ENCODE measurements at places on chromosomes 5 and 9.

DNA sequence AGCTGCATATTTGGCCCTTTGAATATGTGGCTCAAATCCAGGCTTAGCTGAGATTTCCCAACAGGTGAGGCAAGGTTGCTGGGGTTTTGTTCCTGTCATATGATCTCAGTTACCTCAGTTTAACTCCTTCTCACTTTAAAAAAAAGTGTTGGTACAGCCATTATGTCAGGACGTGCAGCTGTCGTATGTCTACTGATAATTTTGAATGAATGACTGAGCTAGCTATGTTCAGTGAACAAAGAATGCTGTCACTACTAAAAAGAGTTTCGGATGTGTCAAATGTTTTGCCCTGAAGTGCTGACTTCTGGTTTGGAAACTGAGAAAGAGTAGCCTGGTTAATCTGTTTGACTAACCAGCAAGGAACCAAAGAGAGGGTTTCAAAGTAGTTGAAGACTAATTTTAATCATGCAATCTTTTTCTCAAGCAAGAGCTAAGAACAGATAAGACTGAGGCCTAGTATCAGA, 106.3 kb upstream of the NR3C1 start:
- DNase-seq, result no peak

GRCh38 chr9:2134391-2134790, 119.2 kb downstream of the SMARCA2 start:
- no peak for DNase-seq

- no peak for DNase-seq
These were observed 302.6 kb upstream of the ADAMTS16 start for GRCh38 chr5:4837489-4838058.

DNA sequence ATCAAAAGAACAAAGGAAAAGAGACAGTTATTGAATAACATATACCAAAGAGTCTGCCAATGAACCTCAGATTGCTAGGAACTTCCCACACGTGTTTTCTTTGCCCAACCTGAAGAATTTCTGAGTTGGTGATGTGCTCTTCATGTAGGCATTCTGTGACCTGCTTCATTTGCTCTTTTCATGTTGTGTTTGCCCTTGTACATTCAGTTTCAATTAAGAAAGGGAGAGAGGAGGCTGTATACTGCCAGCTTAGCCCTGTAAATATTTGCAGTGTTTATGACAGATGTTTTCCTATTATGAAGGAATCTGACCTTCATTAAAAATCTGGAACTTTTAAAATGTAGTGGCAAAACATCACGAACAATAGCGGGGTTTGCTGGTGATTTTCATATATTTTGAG, 168.5 kb downstream of the GAS1 start:
- no peak for DNase-seq

- DNase-seq, result no peak
These were observed 10.5 kb downstream of the TAL2 start for GRCh38 chr9:105672711-105673234.

- DNase-seq, result no peak
These were observed 38.0 kb downstream of the RASGEF1C start for GRCh38 chr5:180170810-180171567.

DNA sequence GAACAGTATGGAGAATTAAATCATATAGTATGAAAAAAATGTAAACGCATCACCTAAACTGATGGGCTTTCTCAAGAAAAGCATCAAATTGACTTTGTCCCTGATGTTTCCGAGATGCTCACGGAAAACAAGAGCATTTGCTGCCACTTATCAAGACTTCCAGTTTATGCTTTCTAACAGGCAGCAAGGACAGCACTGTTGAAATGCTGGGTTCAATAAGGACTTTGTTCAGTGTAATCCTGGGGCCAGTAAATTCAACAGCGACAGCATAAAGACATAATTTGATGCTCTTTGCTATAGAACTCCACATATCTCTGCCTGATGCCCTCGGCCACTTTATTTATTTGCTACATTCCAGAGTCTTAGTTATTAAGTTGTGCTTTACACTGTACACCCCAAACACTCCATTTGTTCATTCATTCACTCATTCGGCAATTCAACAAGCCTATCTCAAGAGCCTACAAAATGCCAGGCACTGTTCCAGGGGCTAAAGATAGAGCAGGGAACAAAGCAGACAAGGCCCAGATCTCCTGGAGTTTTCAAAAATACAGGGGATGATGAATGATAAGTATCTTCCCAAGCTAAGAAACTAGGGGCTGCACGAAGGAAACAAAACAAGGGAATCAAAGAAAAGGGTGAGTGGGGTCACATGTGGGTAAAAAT, 294.6 kb downstream of the ZNF608 start:
- no peak for DNase-seq

DNA sequence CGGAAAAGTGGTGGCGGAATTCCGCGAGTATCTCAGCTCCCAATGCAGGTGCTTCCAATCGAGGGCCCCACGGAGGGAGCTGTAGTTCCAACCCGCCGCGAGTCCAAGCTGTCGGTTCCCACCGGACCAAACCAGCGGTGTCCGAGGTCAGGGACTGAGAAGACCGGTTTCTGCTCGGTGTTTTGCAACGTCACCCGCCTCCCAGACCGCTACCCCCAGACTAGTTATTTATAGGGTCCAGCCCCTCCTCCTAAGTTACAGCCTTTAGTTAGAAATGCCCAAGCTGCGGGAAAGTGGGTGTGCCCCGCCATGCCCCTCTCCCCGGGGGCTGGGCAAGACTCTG, 677 bp upstream of the MYORG start:
- DNase-seq, result no peak

DNA sequence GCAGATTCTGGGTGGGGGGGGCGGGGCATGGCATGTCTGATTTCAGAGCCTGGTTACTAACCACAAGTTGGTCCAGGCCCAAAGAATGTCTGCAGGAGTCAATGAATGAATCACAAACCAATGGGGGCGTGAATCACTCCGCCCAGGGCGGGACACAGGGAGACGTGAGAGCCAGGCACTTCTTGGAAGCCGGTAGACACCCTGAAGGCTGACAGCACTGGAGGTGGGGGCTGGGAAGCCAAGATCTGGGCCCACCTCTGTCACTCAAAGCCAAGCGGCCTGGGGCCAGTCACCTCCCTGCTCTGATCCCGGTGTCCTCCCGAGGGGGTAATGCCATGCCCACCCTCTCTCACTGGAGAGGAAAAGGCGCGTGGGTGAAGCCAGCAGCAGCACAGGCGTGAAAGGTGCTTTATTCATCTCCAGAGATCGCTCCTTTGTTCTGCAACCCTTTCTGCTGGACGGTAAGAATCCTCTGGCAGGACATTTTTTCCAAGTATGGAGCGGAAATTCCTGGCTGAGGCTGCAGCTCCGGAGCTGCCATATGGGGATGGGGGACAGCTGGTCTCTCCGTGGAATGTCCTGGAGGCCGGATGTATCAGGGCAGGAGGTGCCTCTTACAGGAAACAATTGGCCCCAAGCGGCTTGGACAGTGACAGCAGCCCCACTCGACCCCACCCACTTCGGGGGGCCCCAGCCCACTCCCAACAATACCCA, 85.0 kb downstream of the STK10 start:
- no peak for DNase-seq

DNA sequence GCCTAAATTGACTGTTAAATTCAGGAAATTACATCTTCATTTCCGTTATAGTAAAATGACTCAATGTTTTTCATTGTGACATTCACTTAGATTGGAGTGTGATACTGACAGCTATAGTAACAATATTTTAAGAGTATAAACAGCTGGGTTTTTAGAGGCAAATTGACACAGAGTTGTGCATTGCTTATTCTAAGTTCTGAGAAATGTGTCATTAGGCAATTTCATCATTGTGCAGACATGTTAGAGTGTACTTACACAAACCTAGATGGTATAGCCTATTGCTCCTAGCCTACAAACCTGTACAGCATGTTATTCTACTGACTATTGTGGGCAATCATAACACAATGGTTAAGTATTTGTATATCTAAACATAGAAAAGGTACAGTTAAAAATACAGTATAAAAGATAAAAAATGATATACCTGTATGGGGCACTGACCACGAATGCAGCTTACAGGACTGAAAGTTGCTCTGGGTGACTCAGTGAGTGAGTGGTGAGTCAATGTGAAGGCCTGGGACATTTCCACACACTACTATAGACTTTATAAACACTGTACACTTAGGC, 132.7 kb downstream of the PDE4D start:
- no peak for DNase-seq

- DNase-seq, result peak; percentile 10
These were observed 167.2 kb downstream of the CACNA1B start for GRCh38 chr9:138044485-138045383.

DNA sequence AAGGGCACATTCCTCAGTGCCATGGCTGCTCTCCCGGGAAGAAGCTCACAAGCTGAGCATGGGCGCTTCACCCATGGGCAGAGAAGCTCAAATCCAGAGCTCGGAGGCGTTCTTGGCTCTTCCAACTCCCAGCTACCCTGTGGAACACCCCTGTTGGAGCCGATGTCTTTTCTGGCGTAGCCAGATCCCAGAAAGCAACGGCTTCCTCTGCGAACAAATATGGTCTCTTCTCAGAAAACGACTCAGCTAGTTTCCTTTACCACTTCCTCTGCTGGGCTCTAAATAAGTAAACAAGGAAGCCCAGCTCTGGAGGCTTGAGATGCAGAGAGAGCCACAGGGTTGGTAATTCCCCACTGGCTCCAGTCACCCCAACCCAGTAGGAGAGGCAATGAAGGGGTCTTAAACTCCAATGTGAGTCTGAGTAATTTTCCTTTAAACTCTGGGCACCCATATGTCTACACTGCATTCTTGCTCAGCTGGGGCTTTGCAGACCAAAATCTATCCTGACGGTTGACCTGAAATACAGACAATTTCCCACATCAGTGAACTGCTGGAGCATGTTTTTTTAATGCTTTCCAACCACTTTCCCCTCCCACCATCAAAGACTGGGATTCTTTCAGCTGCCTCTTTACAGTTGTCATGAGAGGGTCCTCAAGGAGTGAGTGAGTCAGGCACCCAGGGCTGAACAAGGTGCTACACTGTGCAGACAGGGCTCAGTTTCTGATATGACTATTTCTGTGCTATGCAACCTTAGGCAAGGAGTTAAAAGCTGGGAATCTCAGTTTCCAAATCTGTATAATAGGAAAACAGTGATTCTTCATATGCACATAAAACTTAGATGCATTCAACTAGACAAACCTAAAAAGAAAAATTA, at the start of gene LCP2:
Gene LCP2 (minus strand): TSS at position 189 of the 874 bp plus-strand sequence. CDS start 166 bp downstream, at position 23.
- DNase-seq, result no peak

DNA sequence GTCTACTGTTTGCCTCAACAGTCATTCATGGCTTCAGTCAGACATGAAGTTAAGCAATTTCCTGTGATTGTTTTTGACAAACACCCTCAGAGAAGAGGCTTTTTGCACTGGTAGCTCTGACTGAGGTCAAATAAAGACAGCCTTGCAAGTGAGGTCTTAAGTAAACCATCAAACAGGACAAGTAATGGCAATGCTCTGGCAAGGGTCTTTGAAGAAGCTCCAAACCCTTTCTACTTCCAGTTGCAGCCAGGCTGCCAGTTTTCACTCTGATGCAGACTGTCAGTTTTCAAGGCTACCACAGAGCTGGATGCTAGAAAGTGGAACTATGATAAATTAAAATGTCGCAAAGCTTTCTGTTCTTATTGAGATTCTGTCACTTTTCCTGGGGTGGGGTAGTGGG, 421.5 kb upstream of the PTGER4 start:
- DNase-seq, result no peak

DNA sequence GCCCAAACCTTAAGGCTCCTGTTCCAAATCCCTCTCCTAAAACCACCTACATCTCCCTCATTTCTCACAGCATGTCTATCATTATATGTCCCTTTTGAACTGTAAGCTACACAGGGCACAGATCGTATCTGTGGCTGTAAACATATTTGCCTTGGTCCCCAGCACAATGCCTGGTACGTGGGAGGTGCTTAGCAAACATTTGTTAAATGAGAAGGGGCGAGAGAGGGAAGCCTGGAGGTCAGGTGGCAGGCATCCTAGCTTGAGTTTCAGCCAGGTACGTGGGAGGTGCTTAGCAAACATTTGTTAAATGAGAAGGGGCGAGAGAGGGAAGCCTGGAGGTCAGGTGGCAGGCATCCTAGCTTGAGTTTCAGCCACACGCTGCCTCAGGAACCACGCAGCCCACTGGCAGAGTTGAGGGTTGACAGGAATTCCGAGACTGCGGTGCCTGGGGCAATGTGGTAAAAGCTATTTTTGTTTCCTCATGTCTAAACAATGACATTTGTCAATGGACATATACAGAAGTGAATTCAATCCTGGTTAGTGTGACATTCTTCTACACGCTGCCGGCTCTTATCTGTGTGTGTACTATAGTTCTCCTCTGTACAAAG, 113.6 kb downstream of the EFNA5 start:
- DNase-seq, result peak; percentile 40

- DNase-seq, result no peak
These were observed 13.0 kb downstream of the LARP1 start for GRCh38 chr5:154768207-154768606.

- peak; percentile 78 for DNase-seq
These were observed 35.0 kb downstream of the IPPK start for GRCh38 chr9:92634712-92635605.

- DNase-seq, result no peak
These were observed 28.3 kb upstream of the APC start for GRCh38 chr5:112709416-112709815.

DNA sequence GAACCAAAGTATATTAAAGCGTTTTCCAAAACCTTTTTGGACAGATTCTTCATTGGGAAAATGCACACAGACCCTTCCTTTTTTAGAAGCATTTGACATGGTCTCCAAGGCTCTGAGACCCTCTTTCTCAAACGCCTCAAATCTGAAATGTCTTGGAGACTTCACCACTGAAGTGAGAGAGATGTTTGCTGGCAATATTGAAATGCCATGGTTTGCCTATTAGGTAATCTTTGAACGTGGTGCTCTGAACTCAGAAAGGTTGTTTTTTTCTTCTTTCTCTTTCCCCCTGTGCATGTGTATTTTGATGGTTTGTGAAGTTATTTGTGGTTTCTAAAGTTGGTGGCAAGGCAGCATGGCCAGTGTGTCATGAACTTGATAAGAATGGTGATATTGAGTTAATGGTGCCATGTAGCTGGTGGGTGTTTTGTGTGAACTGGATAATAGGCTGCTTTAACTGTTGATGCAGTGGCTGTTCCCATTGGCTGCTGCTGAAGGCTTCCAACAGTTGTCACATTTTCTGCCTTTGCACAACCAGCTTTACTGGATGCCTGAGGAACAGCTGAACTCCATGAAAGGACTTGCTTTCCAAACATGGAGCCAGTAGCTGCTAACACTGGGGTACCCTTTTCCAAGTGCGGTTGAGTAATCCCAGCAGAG, 1.7 kb downstream of the PALM2AKAP2 start:
- no peak for DNase-seq

GRCh38 chr5:9437741-9438240, 108.1 kb downstream of the SEMA5A start:
- DNase-seq, result no peak

DNA sequence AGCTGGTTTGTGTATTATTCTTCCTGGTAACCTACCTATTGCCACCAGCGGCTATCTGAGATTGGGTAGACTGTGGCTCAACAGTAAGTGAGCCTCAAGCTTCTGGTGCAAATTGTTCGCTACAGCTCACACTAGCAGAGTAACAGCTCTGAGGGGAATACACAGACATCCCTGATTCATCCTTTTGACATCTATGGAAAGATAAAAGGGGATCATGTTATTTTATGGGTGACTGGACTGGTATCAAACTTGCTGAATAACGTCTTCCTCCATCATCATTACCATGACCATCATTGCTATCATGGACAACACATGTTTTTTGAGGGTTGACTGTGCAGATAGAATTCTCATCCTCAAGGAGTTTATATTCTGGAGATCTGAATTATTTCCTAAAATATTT, 129.6 kb downstream of the PIK3R1 start:
- DNase-seq, result no peak

- no peak for DNase-seq
These were observed 226.4 kb downstream of the EFNA5 start for GRCh38 chr5:107444300-107444699.

GRCh38 chr9:136765041-136765440, 723 bp upstream of the LCN15 start:
- no peak for DNase-seq

- no peak for DNase-seq
These were observed 155.2 kb downstream of the BAAT start for GRCh38 chr9:101229606-101230005.
